ENCODE measurements at places on chromosomes 11 and 22.

DNA sequence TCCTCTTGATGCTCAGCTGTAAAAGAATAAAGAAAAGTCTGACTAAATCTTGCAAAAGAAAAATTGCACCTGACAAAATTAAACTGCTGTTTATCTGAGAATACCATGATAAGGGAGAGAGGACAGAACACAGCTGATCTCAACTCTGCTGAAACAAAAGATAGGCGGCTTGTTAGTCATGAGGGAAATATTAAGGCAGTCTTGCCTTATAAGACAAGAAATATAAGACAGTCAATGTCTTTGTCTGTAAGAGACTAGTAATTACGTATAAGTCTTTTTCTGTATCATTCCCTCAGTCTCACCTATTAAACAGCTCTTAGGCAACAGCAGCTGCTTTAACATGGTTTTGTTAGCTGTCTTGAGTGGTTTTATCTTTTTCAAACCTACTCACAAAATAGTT is 296.6 kb downstream of the LUZP2 start:
- DNase-seq, result no peak

GRCh38 chr11:46327829-46328228 is 19.4 kb upstream of the DGKZ start:
- no peak for DNase-seq

DNA sequence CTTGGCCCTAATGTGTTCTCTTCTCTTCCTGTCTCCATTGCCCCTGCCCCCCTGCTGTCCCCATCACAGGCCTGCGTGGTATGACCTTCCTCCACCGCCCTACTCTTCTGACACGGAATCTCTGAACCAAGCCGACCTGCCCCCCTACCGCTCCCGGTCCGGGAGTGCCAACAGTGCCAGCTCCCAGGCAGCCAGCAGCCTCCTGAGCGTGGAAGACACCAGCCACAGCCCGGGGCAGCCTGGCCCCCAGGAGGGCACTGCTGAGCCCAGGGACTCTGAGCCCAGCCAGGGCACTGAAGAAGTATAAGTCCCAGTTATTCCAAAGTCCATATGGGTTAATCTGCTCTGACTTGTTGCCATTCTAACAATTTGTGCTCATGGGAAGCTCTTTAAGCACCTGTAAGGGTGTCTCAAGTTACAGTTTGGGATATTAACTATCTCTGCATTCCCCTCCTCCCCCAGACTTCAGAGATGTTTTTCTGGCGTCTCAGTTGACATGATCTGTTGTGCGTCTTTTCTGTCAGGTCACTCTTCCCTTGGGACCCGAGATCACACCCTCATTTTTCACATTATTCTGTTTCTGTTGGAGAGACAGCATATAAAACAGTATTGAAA is 60.0 kb downstream of the COMMD9 start:
- DNase-seq, result no peak

DNA sequence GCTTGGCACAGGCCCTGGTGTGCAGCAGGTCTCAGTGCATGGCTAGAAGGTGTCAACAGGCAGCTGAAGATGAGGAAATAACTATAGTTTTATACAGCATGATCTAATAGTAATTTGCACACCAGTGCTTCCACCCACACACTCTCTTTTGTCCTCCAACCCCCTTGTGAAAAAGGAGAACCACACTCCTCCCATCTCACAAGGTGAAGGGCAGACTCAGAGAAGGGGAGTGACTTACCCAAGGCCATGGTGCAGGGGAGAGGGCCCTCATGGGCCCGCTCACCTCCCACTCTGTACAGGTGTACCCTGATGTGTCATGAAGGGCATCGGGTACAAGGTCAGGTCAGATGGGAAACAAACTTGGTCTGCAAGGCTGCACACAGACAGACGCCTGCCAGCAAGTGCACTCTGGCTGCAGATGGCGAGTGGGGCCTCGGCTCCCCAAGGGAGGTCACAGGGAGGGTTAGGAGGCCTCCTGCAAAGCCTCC is 53.4 kb downstream of the DGCR2 start:
- no peak for DNase-seq

GRCh38 chr22:46512683-46513082 is 24.7 kb downstream of the CELSR1 start:
- no peak for DNase-seq

- DNase-seq, result no peak
These were observed 101.5 kb downstream of the PLEKHA7 start for GRCh38 chr11:16912692-16913111.

GRCh38 chr11:65607614-65608426 is 6.2 kb downstream of the MAP3K11 start:
- DNase-seq, result no peak

DNA sequence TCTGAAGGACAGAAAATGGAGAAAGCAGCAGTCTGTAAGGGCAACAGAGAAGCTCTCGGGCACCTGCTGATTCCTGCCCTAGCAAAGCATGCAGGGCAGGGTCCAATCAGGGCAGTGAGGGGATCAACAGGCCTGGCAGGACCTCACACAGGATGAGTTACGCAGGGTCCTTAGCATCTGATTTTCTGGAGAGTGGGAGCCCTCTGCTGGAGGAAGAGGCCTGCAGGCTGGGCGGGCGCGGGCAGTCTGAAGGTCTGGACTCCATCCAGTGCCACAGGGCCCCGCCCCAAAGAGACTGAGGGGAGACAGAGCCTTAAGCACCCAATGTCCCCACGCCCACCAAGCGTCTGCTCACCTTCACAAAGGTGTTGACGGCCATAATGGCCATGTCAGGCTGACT is 28.9 kb downstream of the AP1B1 start:
- no peak for DNase-seq

GRCh38 chr11:37449146-37449545 is 851.1 kb upstream of the RAG2 start:
- DNase-seq, result no peak

GRCh38 chr11:122375687-122376399 is 259.8 kb upstream of the BLID start:
- DNase-seq, result no peak

- no peak for DNase-seq
These were observed 63.0 kb upstream of the MYEOV start for GRCh38 chr11:69230856-69231425.

DNA sequence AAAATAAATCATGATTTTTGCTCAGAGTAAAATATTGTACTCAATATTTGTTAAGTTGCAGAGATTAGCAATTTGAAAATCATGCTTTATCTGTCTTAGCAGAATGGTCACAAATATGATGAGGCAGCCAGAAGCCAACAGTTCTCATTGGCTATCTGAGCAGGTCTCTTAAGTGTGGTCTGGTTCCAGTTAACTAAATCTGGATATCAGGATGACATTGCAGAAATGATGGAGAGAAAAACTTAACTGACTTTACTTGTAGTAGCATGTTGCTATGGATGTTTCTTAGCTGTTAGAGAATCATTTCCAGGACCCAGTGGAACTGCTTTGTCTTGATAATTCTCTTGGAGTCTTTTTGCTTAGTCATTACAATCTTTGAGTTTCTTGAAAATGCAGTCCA is 1070.3 kb downstream of the JRKL start:
- DNase-seq, result no peak

DNA sequence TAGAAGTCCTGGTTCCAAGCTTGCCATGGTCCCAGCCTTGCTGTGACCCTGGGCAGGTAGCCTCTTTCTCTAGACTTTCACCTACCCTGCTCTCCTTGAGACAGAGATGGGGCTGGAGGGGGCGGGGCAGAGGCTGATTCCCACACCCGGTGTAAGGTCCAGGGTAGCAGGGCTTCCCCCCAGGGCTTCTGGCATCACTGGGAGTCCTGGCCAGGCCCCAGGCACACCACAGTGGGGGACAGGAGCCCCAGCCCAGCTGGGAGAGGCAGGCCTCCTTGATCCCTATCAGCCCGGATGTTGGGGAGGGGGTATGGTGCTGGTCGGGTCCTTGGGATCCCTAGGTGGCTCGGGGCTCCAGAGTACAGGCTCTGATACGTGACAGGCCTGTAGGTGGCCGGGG is 1.7 kb upstream of the NUDT8 start:
- DNase-seq, result no peak

DNA sequence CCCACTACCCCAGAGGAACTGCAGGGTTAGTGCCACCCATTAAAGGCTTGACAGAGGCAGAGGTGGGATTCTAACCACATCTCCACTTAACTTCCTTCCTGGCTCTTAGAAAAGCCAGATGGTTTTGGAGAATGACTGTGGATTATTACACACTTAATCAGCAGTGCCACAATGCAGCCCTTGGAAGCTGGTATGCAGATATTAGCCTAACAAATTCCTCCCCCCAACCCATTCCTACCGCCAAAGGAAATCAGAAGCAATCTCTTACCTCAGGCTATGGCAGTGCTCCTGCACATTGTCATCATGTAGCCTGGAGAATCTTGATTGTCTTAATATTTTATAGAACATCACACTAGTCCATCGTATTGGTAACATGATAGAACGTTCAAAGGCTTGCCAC is 23.2 kb upstream of the NRGN start:
- no peak for DNase-seq

DNA sequence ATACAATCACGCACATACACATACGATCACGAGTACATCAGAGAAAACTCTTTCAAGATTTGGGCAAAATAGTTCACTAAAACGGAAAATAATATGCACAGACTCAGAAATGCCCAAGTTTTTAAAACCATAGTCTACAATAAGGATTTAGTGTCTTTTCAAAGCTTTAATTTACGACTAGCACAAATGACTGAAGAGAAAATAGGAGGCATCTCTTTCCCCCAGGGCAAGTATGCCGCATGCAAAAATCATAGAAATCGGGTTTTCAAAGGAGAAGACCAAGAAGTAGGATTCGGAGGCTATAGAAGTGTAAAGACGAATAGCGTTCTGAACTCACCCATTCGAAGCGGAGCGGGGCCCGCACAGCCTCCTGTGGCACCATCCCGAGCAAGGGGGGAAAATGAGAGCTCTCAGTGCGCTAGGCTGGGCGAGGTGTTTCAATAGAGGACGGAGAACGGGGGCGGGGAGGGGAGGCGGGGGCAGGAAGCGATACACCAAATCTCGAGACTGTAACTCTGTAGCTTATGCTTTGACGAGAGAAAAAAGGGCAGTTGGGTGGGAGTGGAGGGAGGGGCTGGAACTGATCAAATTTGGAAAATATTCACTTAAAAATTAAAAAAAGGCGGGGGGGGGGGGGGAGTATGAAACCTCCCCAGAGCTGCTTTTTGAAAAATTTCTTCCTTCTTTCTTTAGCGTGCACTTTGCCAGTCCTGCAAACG is 15.8 kb downstream of the BLID start:
- peak; percentile 9 for DNase-seq

GRCh38 chr22:22935546-22936157 is 48.0 kb downstream of the IGLL5 start:
- peak; percentile 28 for DNase-seq

GRCh38 chr22:46557736-46558480 is 20.5 kb upstream of the CELSR1 start:
- DNase-seq, result no peak

GRCh38 chr11:12008790-12009616 is 577 bp upstream of the DKK3 start:
- DNase-seq, result no peak

DNA sequence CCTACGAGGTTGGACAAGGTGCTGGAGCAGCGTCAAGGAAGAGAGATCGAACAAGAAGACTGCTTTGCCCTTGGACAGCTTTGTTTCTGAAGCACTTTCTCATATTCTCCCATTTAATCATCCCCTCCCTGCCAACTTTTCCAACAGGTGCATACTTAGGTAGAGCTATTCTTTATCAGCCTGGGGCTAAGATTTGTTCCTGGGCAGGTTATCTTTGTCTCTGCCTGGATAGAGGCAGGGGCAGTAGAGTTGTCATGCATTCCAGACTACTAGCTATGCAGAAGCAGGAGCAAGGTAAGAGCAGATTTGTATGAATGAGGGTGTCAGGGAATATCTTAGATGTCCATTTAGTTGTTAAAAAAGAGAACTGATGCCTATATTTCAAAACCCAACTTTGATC is 82.3 kb downstream of the PTPRJ start:
- DNase-seq, result no peak

- no peak for DNase-seq
These were observed 1206.3 kb upstream of the CNTN5 start for GRCh38 chr11:97814325-97814959.

- DNase-seq, result no peak
These were observed 65.2 kb downstream of the CD82 start for GRCh38 chr11:44630511-44631210.

GRCh38 chr11:47327025-47327424 is 25.5 kb downstream of the MYBPC3 start:
- DNase-seq, result no peak

DNA sequence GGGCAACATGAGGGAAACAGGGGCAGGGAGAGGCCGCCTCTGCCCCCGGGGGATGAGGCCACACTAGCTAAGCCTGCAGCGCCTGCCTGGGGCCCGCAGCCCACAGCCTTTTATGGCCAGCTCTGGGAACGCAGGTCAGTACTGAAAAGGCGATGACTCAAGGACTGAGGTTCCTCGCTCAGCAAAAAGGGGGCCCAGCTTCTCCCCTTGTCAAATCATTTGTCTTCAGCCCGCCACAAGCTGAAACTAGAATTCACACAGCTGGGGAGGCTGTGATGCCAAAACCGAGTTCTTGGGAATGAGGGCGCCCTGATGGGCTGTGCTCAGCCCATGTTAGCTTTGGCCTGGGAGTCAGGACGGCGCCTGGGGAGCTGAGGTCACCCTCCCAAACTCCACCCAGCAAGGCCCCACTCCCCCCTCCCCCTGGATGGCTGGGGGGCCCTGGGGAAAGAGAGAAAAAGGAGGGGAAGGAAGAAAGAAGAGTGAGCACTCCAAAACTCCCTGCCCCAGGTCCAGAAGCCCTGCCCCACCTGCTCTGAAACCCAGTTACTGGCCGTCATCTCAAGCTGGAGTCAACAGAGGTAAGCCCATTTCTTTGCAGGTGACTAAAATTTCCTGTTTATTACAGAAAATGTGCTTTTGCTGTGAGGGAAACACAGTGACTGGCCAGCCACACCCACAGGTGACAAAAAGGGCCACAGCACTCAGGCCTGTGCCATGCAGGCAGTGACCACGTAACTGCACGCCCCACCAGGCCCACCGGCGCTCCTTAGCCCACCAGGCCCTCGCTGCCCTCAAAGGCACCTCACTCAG is 13.7 kb downstream of the EHD1 start:
- DNase-seq, result peak; percentile 83

- no peak for DNase-seq
These were observed 36.3 kb downstream of the KCNQ1OT1 start for GRCh38 chr11:2663506-2663905.

GRCh38 chr11:117621226-117621625 is 175.8 kb downstream of the DSCAML1 start:
- DNase-seq, result peak; percentile 33
